ENCODE measurements at places on chromosomes 6 and 20.

DNA sequence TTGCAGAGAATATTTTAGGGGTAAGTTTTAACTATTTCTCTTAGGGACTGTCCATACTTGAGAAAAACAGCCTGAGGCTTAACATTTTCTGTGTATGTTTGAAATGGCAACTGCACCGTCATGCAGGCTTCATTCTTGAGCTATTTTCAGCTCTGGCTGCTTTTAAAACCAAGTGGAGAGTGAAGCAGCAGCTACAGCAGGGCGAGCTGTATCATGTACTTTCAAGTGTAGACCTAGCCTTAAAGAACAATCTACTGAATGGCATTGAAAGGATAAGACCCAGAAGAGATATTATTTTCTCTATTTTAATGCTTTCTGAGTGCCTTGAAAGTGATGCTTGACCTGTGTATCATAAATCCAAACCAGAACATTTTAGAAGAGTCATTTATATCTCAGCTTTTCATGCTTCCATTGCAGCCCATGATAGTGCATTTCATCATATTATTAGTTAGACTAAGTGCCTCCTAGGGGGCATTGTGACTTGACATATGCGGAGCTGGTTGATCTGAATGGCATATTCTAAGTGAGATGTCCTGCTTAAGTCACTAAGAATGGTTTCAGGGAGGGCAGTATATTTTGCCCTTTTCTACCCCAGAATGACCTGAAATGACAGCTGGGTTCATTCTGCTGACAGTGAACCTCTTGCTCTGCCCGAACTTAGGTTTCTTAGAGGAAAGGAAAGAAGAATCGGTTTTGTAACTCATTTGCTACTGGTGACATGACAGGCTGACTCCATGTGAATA, 85.3 kb downstream of the NKAIN2 start:
- no peaks in the 10 kb centered on the region for H3K4me1 ChIP-seq
- no peak overlapping the region for H3K4me3 ChIP-seq
- H3K27ac ChIP-seq, result no peak overlapping the region
- no peaks in the 10 kb centered on the region for H3K27me3 ChIP-seq
- DNase-seq, result no peak
- H3K36me3 ChIP-seq, result no peaks in the 10 kb centered on the region

- no peaks in the 10 kb centered on the region for H3K4me1 ChIP-seq
- no peaks in the 10 kb centered on the region for H3K27me3 ChIP-seq
- no peaks in the 10 kb centered on the region for H3K36me3 ChIP-seq
- DNase-seq, result no peak
- no peak overlapping the region for H3K4me3 ChIP-seq
These were observed 48.5 kb downstream of the FHL5 start for GRCh38 chr6:96611342-96611991.

- H3K4me3 ChIP-seq, result no peak overlapping the region
- no peak for DNase-seq
- H3K4me1 ChIP-seq, result no peaks in the 10 kb centered on the region
- H3K36me3 ChIP-seq, result no peaks in the 10 kb centered on the region
- H3K27me3 ChIP-seq, result no peaks in the 10 kb centered on the region
These were observed 149.9 kb downstream of the GPX5 start for GRCh38 chr6:28675600-28675999.

GRCh38 chr6:20379231-20379630, 22.4 kb upstream of the E2F3 start:
- H3K4me1 ChIP-seq, result no peaks in the 10 kb centered on the region
- H3K4me3 ChIP-seq, result no peak overlapping the region
- DNase-seq, result no peak
- H3K36me3 ChIP-seq, result no peaks in the 10 kb centered on the region
- no peak overlapping the region for H3K27ac ChIP-seq

- H3K27me3 ChIP-seq, result no peaks in the 10 kb centered on the region
- H3K4me3 ChIP-seq, result no peak overlapping the region
- H3K4me1 ChIP-seq, result peaks cover 9% of the 10 kb centered on the region
- DNase-seq, result no peak
These were observed 57.9 kb upstream of the LRFN2 start for GRCh38 chr6:40645043-40645442.

All from testis (tissue), 5 donors.